ENCODE measurements at places on chromosomes 12 and 14.
A peak's percentile ranks its signal among the peaks of the same experiment; 100 is the strongest.

GRCh38 chr14:29955087-29955486, 27.4 kb upstream of the PRKD1 start:
- no peak for DNase-seq

DNA sequence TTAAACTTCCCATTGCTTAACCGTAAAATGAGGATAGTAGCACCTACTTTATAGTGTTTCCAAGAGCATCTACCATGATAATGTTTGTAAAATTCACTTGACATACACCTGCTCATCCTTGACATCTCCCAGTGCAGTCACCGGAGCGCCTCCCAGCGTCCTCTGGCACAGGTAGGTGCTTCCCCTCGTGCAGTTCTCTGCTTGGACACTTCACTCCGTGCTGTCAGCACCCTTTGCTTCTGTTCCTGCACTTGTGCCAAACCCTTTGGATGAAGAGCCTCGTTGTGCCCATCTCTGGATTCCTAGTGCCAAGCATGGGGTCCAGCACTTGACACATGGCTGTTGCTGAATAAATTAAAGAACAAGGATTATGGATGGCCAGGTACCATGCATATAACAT, 28.3 kb downstream of the ETV6 start:
- no peak for DNase-seq

GRCh38 chr12:49983892-49984291, 11.1 kb downstream of the AQP6 start:
- DNase-seq = peak; percentile 85

- no peak for DNase-seq
These were observed 3.1 kb upstream of the FIGNL2 start for GRCh38 chr12:51851413-51852124.

DNA sequence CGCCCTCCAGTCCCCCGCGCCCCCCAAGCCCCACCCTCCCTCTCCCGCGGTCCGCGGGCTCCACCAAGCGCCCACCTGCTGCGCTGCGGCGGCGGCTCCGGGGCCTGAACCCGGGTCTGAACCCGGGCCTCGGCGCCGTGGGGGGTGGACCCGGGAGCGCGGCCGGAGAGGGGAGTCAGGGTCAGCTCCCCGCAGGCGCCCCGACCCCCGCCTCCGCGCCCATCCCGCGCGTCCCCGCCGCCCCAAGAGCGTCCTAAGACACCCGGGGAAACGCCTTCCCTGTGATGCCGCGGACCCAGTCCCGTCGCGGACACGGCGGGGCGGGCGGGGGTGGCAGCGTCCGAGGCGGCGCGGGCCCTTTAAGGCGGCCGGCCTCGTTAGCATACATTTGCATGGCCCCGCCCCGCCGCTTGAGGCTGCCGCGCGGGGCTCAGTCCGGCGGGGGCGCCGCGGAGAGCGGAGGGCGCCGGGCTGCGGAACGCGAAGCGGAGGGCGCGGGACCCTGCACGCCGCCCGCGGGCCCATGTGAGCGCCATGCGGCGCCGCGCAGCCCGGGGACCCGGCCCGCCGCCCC, at the start of gene MMP17:
Gene MMP17, plus strand, starts transcription at position 433 of the 574 bp plus-strand sequence. Its CDS starts 102 bp downstream, at position 535.
- peak; percentile 84 for DNase-seq

DNA sequence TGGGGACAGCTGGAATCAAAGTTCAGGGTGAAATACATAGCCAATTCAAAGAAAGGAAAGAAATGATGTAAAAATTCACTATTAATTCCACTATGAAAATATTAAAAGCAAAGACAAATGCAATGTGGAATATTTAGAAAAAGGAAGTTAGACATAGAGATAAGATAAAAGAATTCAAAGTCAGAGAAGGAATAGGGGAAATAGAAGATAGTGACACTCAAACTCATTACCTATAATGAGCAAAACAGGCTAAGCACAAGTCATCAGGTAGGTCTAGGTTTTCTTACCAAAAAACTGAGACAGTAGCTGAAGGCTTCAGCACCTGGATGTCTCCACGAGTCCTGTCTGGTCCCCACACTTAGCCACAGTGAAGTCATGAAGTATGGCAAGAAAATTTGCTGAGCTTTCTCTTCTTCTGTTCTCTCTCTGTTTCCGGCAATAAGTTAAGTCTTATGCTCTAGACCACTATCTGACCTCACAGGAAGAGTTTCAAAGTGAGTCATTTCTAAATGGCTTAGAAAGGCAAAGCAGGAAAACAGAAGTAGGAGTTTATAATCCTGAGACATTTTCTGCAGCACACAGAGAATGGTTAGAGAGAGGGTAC, at the start of gene C3AR1:
Gene C3AR1, minus strand, starts transcription at position 369 of the 604 bp plus-strand sequence. CDS start 6,174 bp downstream, outside the sequence.
- DNase-seq = no peak

GRCh38 chr12:108345716-108346633, 6.9 kb upstream of the CMKLR1 start:
- no peak for DNase-seq

DNA sequence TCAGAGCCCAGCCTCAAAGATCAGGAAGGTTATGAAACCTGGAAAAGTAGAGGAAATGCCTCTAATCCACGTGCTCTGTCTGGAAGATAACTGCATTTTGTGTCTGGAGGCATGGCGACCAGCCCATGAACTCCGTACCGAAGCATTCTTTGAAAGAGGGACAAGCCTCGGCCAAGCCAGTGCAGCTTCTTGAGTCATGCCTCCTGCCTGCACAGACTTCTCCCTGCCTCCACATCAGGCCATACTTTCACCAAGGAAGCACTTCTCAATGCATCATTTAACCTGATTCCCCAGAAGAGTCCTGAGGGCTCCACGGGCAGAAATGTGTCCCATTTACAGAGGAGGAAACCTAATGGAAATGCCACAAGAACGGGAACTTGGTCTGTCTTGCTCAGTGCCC, 3.4 kb downstream of the ACTN1 start:
- no peak for DNase-seq

DNA sequence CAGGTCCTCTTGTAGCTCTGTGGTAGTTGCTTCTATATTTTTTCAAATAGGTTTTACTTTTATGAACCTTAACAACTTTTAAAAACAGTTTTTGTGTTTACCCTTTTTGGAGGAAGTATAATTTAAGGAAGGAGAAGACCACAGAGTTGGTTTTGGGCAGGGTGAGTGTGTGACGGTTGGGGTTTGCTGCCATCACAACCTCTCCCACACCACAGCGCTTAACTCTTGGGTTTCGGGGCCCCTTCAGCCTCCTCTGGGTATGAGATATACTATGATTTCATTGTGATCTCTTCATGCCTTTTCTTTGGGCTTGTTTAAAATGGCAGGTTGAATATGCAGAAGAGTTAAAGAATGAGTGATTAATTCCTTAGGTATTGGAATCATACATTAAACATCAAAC, 228.7 kb upstream of the CRY1 start:
- no peak for DNase-seq

DNA sequence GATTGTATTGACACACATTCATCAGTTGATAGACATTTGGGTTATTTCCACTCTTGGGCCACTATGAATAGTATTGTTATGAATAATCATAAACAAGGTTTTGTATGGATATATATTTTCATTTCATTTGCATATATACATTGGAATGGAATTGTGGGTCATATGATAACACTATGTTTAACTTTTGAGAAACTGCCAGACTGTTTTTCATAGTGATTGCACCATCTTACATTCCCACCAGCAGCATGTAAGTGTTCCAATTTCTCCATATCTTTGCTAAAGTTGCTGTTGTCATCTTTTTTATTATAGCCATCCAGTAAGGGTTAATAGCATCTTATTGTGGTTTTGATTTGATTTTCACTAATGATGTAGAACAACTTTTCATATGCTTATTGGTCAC, 198.5 kb upstream of the PPFIA2 start:
- no peak for DNase-seq

DNA sequence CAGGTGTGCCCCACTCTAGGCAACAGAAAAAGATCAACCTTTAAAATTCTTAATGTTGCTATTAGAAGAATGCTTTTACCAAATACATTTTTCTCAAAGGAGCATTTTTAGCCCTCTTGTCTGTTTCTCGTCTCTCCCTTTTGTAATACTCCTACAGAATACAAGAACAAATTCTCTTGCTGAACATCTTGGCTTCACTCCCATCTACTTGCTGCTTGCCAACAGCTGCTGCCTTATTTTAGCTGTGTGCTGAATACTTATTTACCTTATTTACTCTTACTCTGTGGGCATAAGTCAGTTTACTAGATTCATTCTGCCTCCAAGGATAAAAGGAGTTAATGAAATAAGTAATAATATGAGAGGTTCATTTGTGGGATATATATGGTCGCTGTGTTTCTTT, 70.8 kb downstream of the POLR3B start:
- no peak for DNase-seq

GRCh38 chr12:116459916-116460663, 99.1 kb upstream of the MAP1LC3B2 start:
- no peak for DNase-seq

GRCh38 chr12:71356569-71356968, 83.0 kb upstream of the LGR5 start:
- no peak for DNase-seq

- DNase-seq = no peak
These were observed 122.4 kb downstream of the MIPOL1 start for GRCh38 chr14:37320106-37320505.

DNA sequence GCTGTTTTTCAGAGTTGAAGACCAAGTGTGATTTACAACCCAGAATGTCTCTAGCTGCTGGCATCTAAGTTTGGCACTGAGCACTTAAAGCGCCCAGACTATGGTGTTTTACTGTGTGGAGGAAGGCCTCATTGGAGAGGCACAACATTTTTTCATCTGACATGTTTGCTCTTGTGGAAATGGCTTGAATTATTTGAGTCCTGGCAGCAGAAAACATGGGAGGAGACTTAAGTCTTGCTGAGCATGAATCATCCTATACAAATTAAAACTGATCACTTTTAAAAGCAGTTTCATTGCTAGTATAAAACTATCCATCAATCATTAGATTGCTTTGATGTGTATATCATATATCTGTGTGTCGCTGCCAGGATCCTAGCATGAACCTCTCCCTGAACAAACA, 85.9 kb upstream of the REP15 start:
- no peak for DNase-seq

- DNase-seq = peak; percentile 16
These were observed 111.1 kb downstream of the DPF3 start for GRCh38 chr14:72782817-72783216.

GRCh38 chr14:81589381-81590065, 55.9 kb upstream of the SEL1L start:
- DNase-seq = no peak

GRCh38 chr14:93751946-93752655, 36.2 kb downstream of the PRIMA1 start:
- DNase-seq = no peak

DNA sequence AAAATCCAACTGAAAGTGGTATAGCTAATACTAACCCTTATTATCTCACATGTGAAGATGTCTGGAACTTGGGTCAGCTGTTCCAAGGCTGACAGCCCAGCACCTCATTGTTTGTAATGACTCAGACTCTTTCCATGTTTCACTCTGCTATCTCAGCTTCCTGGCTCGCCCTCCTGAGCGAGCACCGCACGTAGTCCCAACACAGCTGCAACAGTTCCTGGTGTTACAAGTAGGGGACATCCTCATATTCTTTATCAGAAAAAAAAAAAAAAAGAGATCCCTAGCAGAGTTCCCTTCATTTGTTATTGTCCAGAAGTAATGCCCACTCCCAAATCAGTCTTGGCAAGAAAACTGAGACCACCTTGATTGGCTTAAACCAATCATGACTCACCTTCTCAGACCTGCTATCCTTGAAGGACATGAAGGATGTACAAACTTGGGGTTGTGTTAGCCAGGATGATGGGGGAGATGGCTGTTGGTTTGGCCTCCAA, 92.5 kb downstream of the ADCK1 start:
- DNase-seq = no peak

- peak; percentile 85 for DNase-seq
These were observed 5.9 kb upstream of the GDF11 start for GRCh38 chr12:55736780-55737580.

DNA sequence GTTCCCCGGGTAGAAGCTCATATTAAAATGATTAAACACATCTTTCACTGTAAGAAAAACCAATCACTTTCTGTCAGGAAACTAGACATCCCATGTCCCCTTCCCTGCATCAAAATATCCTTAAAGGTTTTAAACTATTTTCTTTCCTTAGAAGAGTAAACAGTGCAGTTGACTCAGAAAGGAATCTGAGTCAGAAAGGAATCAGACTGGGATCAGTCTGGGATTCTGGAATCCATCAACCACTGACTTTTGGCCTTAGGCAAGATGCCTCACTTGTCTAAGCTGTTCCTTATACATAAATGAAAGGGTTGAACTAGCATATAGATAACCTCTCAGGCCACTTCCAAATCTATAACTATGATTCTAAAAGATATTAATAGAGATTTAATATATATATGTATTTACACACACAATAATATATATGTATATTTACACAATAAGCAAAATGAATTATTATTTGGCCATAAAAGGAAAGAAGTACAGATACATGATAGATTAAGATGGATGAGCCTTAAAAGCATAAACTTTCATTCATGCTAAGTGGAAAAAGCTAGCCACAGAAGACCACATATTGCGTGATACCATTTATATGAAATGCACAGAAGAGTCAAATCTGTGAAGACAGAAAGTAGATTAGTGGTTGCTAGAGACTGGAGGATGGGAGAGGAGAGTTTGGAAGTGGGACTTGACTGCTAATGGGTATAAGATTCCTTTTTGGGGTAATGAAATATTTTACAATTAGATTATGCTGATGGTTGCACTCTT, 114.4 kb downstream of the SLC38A1 start:
- no peak for DNase-seq

- DNase-seq = peak; percentile 82
These were observed 90.7 kb downstream of the SINHCAF start for GRCh38 chr12:31234955-31235867.

DNA sequence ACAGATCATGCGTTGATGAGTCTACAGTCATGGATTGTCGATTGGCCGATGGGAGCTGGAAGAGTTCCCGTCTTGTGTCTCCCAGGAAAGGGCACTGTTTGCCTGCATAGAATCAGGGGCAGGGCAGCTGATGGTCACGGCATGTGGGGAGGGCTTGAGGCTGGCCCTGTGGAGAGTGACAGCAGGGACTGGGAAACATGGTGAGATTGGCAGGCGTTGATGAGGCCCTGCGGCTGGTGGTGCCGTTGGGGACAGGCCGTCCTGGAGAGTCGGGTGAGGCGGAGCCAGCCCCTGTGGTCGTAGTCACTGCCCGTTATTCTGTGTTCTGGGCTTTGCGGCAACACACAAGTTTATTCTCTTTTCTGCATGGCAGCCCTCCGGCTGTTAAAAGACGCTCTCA, 52.9 kb downstream of the TECPR2 start:
- no peak for DNase-seq

DNA sequence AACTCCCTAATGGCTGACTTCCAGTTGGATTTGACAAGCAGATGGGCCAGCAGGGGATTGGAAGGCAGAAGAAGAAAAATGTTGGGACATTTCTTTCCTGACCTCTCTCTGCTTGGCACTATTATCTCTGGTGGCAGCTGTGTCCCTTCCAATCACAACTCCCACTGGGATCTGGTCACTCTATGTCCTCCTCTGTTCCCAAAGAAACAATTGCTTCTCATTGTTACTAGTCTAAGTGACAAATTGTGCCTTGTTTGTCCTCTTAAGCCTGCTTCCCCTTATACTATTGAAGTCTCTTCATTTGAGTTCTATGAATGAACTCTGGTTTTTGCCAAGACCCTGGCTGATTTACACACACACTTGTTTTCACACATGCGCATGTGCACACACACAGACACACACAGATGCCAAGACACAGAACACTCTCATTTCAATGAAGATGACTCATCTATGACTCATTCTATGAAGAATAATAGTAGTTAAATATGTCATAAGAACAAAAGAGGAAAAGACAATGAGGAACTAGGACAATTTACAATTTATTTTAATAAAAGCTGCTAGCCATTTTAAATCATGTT, 83.0 kb upstream of the FAR2 start:
- no peak for DNase-seq

- peak; percentile 41 for DNase-seq
These were observed 138.3 kb upstream of the GARIN2 start for GRCh38 chr14:67050896-67051295.

GRCh38 chr12:6555018-6555691, 687 bp downstream of the IFFO1 start:
- no peak for DNase-seq
